ENCODE measurements at places on chromosomes 2 and 18.

GRCh38 chr18:37403100-37403781 is 162.4 kb downstream of the CELF4 start:
- DNase-seq: no peak

DNA sequence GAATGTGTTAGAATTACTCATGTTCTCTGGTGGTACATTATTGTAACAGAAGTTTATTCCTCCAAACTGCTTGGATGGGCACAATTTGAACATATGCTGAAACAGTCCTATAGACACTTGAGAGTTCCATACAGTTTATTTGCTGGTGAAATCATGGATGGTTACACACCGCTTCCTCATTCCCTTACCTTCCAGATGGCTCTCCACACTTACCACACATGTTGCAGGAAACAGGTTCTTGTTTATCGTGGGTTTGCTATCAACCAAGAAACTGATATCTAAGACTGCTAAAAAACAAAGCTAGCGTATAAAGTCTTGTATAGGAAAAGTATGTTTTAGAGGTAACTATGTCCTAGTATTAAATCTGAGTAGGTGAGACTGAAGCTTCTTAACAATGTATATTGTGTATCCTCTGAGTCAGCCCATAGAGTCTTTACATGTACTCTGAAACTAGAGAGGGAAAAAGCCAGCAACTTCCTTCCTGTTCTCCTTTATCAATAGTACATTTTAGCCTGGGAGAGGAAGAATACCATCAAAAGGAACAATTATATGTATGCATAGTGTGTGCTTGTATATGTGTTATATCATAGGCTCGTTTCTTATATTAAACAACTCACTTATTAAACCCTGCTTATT is 313.1 kb downstream of the PLCL1 start:
- DNase-seq: no peak

- no peak for DNase-seq
Measured at GRCh38 chr2:36357847-36358659, 2.5 kb downstream of the CRIM1 start.

DNA sequence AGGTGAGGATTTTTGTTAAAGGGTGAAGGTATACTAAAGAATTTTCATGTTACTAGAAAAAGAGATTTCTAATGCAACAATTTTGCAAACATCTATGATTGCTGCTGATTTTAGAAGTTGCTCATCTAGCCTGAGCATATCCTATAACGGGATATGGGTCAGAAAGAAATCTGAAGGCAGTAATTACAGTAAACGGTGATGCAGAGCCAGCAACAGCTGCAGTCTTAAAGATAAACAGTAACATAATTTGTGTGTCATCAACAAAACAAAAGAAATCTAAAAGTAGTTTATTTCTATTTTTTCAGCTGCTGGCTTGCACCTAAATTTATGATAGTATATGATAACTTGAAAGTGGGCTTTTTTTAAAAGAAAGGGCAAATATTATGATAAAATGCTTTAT is 215.7 kb downstream of the SLC4A10 start:
- DNase-seq: no peak

DNA sequence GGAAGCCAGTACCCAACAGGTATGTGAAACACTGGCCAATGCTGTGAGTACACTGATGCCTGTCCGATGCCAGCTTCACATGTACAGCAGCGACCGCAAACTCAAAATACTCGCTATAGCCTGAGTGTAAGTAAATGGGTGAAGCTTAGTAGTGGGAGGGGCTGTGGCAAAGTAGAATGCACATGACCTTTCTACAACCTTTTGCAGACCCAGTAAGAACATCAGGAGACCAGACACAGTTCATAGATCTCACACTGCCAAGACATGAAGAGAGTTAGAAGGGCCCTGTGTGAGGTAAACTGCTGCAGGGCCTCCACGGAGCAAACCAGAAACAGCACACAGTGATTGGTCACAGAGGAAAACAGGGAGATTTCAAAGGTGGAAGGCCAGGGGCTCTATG is 9.1 kb upstream of the UBXN4 start:
- DNase-seq: no peak

- no peak for DNase-seq
Measured at GRCh38 chr2:2528846-2529245, 197.8 kb upstream of the MYT1L start.

DNA sequence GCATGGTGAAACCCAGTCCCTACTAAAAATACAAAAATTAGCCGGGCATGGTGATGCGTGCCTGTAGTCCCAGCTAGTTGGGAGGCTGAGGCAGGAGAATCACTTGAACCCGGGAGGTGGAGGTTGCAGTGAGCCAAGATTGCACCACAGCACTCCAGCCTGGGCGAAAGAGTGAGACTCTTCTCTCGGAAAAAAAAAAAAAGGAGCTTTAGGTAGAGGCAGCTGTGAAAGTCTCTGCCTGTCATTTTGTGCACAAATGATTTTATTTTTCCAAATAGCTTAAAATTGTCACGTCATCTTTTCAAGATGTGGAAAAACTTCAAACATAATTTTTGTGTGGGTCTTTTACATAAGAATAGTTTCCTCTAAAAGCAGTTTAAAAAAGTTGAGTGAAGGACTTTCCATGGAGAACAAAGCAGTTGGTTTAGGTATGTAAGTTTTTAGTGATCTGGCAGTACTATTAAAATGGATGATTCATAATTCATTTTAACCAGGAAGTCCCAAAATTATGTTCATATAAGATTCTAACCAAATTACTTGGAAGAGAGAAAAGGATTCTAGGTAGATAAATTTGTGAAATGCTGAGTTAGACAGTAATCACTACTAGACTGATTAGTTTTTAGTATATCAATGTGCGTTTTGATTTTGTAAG is 11.5 kb downstream of the CCNYL1 start:
- DNase-seq: no peak

GRCh38 chr2:11863103-11863502 is 116.7 kb downstream of the LPIN1 start:
- DNase-seq: no peak

DNA sequence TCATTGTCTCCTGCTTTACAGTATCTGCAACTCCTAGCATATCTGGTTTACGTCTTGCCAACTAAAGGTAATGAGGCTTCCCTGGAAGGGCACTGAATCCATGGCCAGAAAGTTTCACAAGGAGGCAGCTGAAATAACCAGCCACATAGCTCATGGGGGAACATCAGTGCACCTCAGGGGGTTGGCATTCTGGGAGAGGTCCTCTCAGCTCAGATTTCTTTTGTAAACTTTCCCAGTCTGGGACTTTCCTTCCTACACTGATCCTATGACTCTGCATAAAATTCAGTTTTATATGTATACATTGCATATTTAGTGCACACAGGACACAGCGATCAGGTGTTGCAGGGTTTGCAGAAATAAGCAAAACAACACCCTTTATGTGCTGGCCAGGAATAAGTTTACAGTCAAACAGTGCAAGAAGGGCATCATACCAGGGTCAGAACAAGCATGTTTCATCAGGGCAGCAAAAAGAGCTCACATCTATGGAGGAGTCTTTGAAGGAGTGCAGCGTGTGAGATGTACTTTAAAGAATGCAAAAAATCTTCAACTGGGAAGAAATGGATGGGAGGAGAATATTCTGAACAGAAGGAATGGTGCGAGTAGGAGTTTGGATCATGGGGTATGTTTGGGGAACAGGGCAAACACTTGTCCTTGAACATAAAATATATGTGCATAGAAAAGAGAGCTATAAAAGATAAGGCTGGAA is 240.6 kb upstream of the RAB12 start:
- no peak for DNase-seq

GRCh38 chr2:186612555-186613440 is 22.9 kb downstream of the ITGAV start:
- no peak for DNase-seq

Data from lower leg skin (tissue), 4 donors.